ENCODE measurements at places on chromosomes 2 and 18.

GRCh38 chr2:21668078-21668710 is 544.4 kb downstream of the TDRD15 start:
- DNase-seq: no peak

GRCh38 chr2:62587592-62587991 is 81.6 kb upstream of the TMEM17 start:
- no peak for DNase-seq

DNA sequence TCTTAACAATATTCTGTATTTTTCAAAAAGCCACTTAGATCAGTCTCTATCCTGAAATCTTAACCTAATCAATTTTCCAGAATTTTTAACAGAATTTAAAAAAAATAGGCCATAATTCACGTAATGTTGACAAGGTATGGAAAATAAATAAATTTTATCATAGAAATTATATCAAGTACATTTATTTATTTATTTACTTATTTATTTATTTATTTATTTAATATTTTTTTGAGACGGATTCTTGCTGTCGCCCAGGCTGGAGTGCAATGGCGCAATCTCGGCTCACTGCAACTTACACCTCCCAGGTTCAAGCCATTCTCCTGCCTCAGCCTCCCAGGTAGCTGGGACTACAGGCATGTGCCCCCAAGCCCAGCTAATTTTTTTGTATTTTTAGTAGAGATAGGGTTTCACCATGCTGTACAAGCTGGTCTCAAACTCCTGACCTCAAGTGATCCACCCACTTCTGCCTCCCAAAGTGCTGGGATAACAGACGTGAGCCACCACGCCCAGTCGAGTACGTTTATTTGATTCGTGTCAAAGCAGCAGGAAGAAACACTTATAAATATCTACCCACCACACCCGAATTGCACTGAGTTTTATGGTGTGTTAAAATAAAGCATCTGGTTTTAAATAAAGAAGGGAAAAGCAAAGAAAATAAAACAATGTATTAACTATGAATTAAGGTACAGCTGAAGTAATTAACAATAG is 60.1 kb downstream of the DSC3 start:
- no peak for DNase-seq

GRCh38 chr18:9992300-9992972 is 78.6 kb downstream of the VAPA start:
- no peak for DNase-seq

DNA sequence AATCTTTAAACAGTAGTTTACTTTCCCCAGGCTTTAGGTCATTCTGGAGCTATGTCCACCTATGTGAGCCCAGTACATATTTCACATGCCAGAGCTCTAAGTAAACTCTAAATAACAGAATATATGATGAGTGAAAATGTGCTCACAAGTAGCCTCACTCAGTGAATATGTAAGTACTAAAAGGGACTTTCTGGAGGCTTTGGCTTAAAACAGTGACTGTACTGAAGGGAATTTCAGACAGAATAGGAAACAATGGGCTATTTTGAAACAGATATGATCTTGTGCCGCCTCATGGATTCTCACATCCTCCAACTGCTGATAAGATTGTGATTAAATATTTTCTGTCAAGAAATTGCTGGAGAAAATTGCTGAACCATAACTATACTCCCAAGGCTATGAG is 747.9 kb downstream of the SOCS6 start:
- DNase-seq: no peak

GRCh38 chr2:43321446-43321845 is 95.0 kb upstream of the ZFP36L2 start:
- DNase-seq: no peak

- no peak for DNase-seq
These were observed 47.0 kb upstream of the PPP1CB start for GRCh38 chr2:28704621-28705020.

- DNase-seq: no peak
These were observed 24.0 kb upstream of the VPS4B start for GRCh38 chr18:63446266-63446665.

DNA sequence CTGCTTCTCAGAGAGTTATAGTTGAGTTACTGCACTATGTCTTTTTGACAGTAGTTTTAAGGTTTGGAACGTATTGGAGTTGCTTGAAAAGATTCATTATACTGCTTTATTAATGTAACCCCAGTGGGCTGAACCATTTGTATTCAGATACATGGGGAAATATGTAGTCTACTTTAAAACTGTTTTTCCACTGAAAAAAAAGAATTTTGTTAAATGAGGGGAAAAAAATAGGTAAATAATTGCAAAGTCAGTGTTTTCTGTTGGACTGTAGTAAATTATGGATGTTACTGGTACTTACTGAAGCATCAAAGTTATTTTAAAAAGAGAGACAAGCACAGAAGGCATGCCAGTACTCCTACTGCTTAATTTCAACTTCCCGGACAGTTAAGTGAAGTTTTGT is 36.4 kb downstream of the ZC3H15 start:
- no peak for DNase-seq

DNA sequence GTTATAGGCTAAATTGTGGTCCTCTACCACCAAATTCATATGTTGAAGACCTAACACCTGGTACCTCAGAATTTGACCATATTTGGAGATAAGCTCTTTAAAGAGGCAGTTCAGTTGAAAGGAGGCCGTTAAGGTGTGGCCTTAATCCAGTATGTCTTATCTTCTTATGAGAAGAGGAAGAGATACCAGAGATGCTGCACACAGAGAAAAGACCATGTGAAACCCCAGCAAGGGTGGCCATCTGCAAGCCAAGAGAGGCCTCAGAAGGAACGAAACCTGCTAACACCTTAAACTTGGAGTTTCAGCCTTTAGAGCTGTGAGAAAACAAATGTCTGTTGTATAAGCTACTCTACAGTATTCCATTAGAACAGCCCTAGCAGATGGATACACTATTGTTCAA is 528.1 kb upstream of the DCC start:
- no peak for DNase-seq

GRCh38 chr18:9293948-9294347 is 40.6 kb upstream of the TWSG1 start:
- no peak for DNase-seq

DNA sequence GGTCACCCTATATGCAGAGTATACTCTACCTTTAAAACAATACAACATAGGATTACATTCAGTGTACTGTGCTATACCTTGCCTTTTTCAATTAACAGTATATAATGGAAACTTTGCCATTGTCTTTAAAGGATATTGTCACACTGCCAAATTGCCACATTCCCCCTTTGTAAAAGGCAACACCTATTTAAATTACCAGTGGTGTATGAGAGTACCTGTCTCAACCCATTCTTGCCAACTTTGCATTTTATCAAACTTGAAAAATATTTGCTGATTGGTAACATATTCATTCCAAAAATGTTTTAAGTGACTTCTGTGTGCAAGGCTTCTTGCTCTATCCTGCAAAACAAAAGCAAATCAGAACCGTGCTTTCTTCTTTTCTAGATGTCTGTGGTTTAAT is 92.9 kb downstream of the FMNL2 start:
- no peak for DNase-seq

DNA sequence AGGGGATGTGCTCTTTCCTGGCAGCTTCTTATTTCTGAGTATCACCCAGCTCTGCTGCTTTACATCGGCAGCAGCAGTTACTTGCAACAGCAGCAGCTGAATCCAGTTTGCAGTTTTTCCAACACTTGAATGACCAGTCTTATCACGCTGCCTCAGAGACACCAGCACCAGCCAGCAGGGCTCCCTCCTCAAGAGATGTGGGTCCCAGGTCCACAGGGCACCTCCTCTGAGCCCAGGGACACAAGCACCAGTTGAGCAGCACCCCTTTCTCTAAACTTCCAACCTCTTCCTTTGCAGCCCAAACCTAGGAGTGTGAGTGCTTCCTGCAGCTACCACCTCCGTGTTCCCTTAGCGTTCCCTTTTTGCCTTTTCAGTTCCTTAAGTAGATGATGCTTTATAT is 50.4 kb upstream of the YPEL5 start:
- no peak for DNase-seq

- DNase-seq: no peak
These were observed 62.3 kb downstream of the TRIB2 start for GRCh38 chr2:12778811-12779579.

GRCh38 chr2:178110681-178111080 is 1.6 kb upstream of the RBM45 start:
- DNase-seq: no peak

DNA sequence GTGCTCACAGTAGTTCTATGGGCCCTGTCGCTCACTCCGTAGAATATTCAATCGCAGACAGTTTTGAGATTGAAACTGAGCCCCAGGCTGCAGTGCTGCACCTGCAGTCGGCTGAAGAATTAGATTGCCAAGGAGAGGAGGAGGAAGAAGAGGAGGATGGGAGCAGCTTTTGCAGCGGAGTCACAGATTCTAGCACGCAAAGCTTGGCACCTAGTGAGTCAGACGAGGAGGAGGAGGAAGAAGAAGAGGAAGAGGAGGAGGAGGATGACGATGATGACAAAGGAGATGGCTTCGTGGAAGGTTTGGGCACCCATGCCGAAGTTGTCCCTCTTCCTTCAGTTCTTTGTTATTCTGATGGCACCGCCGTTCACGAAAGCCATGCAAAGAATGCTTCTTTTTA is 115.2 kb downstream of the GALNT3 start:
- DNase-seq: no peak

DNA sequence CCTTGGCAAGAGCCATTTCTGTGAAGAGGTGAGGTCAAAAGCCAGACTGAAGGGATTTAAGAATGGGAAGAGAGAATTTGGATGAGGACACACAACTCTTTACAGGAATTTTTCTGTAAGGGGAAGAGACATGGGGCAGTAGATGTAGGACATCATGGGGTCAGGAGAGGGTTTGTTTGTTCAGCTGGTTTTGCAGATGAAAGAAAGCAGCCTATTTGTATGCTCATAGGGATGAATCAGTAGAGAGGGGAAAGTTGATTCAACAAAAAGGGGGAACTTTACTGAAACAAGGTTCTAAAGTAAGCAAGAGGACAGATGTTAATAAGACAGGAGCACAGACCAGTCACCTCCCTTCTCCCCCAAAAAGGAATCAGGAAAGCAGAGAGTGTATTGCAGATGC is 11.2 kb downstream of the SCG2 start:
- no peak for DNase-seq

DNA sequence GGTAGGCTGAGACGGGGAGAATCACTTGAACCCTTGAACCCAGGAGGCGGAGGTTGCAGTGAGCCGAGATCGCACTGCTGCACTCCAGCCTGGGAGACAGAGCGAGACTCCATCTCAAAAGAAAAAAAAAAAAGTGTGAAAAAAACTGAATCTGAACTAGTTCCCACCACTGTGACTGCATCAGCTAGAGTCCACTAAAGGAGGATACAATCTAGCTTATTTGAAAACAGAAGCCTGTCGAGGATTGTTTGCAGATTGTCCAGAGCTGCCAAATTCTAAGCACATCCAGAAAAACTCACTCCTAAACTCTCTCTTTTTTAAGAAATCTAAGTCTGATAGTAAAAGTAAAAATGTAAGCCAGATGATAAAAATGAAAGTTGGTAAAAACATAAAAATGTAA is 10.6 kb downstream of the GFPT1 start:
- DNase-seq: no peak

- DNase-seq: no peak
These were observed 20.7 kb upstream of the DPP10 start for GRCh38 chr2:114421781-114422180.

DNA sequence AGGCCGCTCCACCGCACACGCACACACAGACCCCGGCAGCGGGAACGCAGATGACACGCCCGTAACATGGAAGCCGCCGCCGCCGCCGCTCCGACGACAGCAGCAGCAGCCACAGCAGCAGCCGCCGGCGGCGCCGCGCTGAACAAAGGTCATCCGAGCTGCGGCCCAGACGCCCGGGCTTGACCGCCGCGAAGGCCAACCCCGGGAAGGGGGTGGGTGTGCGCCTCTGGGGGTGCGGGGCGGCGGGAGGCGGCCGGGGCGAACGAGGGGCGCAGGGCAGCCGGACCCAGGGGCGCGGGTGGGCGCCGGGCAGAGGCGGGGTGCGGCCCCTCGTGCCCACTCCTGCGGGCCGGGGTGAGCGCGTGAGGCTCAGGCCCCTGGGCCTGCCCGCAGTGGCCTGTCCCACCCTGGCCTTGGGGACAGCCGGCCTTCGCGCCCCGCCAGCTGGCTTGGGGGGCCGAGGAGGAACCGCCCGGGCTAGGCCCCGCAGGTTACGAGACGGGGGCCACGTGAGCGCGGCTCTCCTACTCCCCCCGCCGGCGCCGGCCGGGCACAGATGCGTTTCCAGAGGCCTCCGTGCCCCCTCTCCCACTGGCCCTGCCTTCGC is 1.0 kb upstream of the ZNF532 start:
- DNase-seq: no peak

GRCh38 chr18:9643549-9643948 is 29.2 kb upstream of the PPP4R1 start:
- DNase-seq: no peak

DNA sequence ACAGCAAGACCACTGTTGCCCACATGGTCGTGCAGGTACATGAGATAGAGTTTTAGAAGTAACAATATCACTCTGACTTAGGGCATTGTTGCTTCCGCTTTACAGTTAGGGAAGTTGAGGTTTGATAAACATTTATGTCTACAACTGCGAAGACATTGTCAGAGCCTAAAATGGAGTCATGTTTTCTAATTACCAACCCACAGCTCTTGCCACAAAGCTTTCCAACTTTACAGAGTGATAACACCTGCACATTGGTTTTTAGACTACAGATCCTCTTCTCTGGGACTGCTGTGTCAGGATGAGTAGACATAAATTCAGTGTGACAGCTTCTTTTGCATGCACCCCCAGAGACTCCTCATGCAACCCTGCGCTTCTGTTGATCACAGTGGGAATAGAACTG is 119.0 kb downstream of the FEZ2 start:
- no peak for DNase-seq

GRCh38 chr2:29106980-29107388 is 8.2 kb upstream of the CLIP4 start:
- no peak for DNase-seq

- no peak for DNase-seq
These were observed 296.6 kb downstream of the NAPG start for GRCh38 chr18:10822456-10822855.

GRCh38 chr2:113230531-113230930 is 48.2 kb downstream of the PAX8 start:
- DNase-seq: no peak

- no peak for DNase-seq
These were observed 17.3 kb downstream of the LYPD6B start for GRCh38 chr2:149055751-149056150.

DNA sequence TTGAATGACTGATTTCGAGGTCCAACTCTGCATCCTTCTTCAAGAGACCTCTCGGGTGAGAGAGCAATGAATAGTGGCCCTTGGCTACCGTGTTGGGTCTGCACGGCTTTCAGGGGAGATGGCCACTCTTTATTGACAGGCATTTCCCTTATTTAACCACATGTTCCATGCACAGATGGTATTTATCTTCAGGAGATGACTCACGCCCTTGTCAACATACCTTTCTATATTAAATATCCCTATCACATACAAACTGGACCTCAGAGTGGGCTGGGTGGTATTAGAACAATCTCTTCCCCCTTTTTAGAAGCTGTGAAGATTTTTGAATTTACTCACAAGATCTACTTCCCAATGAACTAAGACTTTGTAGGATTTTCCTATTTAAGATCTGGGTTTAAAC is 109.6 kb upstream of the CDC42EP3 start:
- no peak for DNase-seq
